HT1080 (cell line): ENCODE measurements at places on chromosomes 1 and 21.
A peak's percentile ranks its signal among the peaks of the same experiment; 100 is the strongest.

DNA sequence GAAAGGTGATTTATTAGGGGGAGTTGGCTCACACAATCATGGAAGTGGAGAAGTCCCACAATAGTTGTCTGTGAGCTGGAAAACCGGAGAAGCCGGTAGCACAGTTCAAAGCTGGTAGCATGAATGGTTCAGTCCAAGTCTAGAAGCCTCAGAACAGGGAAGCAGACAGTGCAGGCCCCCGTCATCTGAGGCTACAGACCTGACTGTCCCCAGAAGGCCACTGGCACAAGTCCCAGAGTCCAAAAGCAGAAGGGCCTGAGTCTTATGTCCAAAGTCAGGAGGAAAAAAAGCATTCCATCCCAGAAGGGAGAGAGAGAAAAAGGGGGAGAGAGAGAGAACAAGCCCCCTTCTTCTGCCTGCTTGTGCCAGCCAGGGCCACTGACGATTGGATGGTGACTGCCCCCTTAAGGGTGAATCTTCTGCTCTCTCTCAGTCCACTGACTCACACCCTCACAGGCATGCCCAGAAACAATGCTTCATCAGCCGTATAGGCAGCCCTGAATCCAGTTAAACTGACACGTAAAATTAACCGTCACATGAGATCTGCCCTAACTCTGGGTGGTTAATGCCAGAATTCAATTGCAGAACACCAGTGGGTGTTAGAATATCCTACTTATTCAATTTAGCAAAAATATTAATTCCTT lies 49.3 kb upstream of the POU2F1 start:
- peak; percentile 57 for DNase-seq

DNA sequence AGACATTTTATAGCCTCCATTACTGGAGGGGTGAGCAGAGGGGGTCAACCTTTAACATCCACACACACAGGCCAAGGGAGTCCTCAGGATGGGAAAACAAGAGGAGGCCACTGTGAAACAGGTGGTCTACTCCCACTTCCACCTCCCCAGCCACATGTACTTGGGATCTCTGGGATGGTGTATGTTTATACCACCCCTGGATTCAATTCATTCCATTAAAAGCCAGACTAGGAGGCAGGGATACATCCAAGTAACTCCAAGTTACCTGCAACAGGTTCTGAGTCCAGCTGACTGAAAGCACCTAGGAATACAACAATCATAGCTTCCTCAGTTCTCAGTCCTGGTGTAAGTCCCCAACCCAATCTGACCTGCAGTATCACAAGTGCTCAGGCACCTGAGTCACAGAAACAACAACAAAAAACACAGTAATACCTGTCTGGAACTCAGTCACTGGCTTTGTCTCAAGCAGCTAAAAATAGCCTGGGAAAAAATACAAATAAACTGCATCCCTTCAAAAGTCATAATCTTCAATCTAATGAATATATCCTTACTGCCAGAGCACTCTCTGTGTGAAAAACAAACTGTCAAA lies 9.8 kb downstream of the ERI3 start:
- DNase-seq = no peak

- DNase-seq = peak; percentile 73
Measured at GRCh38 chr1:201408176-201408833, 9.2 kb upstream of the LAD1 start.

DNA sequence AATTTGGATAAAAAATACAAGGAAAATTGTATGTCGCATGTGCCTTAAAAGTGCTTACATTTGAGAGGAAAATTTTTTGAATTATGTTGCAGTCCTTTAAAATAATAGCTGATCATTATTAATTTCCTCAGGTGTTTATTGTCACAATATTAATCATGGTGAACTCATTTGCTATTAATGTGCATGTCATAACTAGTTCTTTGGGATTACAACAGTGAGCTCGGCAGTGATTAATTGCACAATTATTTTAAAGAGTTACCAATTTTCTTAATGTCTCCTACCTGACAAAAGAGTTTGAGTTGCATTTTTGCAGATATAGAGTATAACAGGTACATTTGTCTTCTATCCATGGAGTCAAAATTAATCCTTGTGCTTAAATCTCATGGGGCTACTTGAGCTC lies 854.3 kb downstream of the BRINP3 start:
- DNase-seq = no peak

DNA sequence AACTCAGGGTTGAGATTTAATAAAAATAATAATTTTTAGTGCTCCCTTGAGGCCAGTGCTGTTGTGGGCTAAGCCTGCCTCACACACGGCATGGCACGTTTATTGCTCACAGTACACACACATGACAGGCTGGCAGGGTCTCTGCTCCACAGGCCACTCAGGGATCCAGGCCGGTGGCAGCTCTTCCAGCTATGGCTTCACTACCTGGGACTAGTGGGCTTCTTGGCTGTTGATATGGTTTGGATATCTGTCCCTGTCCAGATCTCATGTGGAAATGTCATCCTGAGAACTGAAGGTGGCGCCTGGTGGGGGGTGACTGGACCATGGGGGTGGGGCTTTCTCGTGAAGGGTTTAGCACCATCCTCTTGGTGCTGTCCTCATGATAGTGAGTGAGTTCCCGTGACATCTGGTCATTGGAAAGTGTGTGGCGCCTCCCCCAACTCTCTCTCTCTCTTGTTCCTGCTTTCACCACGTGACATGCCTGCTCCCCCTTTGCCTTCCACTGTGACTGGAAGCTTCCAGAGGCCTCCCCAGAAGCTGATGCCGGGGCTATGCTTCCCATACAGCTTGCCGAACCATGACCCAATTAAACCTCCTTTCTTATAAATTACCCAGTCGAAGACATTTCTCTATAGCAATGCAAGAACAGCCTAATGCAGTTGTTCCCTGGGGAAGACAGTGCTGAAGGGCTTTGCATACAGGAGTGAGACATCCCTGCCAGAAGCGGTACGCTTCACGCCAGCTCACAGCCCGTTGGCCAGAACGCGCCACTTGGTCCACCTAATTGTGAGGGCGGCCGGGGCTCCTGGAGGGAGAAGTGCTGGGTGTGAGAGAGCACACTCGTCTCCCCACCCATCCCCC lies 226.9 kb upstream of the C1orf174 start:
- no peak for DNase-seq

GRCh38 chr21:45285266-45285931 lies 2.3 kb downstream of the POFUT2 start:
- no peak for DNase-seq

- DNase-seq = no peak
Measured at GRCh38 chr1:32810358-32810757, 6.8 kb downstream of the YARS1 start.

DNA sequence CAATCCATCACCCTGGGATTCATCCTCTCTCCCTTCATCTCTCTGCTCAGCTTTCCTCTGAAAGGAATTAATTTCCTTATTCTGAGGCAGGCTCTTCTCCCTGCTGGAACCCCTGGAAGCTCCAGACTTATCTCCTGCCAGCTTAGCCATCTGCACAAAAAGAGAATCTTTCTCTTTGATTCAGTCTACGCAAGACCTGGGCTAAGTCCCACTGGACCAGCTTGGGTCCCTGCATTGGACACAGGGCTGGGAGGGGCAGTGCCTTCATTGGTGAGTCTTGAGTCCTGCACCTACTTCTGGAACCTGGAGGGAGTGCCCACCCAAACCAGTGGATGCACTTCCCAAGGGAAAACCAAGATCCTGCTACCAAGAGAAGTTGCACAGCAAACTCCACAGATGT lies 271.7 kb upstream of the CSF3R start:
- no peak for DNase-seq

- DNase-seq = peak; percentile 45
Measured at GRCh38 chr1:214296860-214297745, 16.1 kb downstream of the SMYD2 start.

GRCh38 chr1:207077470-207078377 lies 10.9 kb upstream of the C4BPB start:
- peak; percentile 65 for DNase-seq

DNA sequence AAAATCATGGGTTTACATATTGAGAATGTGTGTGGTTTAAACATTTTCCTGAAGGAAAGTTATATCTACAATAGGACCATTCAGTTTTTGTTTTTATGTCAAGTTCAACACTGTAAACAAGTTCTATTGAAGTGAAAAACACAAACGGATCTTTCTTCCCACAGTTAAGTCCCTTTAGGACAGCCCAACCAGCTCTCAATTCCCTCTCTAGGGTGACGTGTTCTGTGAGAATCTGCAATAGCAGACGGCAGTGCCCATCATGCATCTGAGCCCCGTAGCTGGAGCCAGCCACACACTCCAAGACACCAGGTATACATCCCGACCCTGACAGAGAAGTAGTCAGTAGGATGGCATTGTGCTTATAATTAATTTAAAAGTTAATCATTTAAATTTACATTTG lies 26.3 kb upstream of the IVNS1ABP start:
- DNase-seq = no peak

DNA sequence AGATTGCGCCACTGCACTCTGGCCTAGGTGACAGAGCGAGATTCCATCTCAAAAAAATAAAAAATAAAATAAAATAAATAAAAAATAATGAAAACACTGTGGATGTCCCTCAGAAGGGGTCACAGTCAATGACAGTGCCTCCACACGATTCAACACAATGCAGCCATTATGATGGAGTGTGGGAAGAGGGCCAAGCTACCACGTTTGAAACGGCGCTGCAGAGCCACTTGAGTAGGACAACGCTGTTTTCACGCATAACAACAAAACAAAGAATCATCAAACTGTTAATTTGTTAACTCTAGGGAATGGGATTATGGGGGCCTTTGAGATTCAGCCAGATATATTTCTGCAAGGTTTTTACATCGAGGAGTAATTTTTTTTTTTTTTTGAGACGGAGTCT lies 36.5 kb downstream of the NKAIN1 start:
- DNase-seq = no peak

DNA sequence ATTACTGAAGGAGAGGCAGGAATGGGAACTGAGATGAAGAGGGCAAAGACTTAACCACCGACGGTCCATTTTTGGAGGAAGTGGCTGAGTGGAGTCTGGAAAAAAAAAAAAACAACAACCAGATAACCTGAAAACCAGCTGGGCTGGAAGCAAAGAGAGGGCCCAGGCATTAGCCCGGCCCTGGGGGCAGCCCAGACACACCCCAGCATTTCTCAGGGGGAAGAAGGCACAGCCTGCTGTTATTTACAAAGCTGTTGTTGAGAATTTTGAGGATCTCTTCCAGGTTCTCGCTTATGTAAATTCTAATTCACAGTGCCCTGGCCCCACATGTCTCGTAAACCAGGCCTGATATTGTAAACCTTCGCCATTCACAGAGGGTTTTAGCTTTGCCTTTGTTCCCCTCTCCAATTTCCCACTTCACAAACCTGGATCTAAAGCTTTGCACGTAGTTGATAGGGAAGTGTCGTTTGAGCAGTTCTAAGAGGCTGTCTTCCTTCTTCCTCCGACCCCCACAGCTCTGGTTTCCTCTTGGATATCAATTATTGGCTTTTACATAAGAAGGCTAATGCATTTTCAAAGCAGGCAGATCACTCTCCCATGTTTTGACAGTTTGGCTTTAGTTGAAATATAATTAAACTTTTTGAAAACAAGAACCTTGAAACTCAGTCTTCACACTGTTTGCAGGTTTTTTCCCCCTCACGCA lies 161.8 kb upstream of the IRF2BP2 start:
- DNase-seq = peak; percentile 5
